ENCODE measurements at places on chromosomes 6 and 20.

GRCh38 chr6:151026041-151026663 lies 160.7 kb downstream of the MTHFD1L start:
- no peak for DNase-seq

DNA sequence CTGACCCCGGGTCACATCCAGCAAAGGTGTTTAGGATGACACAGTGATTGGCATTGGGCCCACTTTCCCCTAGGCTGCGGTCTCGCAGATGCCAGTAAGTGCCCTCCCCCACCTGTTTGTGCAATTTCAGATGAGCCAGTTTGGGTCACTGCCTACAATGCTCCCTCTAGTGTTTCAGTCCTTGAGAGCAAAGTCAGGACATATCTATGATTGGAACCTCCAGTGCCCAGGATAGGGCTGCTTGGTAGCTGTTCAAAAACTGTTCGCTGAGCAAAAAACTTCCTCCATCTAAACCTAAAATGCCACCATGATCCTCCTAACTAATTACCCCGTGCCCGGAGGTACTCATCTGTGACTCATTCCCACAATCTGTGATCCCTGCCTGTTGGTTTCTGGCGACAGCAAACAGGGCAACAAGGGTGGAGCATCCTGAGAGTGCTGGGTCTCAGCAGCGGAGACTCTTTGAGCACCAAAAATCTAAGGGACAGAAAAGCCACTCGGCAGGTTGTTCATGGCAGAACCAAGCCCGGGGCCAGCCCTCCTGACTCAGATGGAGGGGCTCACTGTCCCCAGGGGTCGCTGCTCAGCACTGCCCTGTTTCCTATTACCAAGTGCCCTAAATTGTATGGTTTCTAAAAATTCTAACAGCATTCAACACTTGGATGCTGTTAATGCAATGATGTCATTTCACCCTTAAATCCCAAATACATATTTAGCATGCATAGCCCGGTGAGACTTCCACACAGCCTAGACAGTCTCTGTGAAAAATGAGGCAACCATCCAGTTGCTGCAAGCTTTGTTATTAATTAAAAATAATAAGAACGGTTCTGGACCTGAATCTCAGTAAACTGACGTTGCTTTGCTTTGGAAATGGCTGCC lies 5.0 kb downstream of the VSX1 start:
- DNase-seq, result no peak

DNA sequence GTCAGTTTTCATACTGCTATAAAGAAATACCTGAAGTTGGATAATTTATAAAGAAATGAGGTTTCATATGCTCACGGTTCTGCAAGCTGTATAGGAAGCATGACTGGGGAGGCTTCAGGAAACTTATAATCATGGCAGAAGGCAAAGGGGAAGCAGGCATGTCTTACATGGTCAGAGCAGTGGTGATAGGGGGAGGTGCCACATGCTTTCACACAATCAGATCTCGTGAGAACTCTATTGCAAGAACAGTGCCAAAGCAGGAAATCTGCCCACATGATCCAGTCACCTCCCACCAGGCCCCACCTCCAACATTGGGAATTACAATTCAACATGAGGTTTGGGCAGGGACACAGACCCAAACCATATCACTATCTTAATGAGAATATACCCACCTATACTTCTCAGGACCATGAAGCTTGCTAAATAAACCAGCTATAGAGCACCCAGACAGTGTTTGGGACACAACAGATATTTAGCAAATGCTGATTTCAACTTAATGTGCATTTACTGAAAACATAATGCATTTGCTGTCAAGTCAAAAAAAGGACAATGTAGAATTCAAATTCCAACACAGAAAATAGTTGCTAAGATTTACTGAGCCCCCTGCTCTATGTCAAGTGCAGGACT lies 63.8 kb downstream of the TNFRSF21 start:
- no peak for DNase-seq

GRCh38 chr20:53070224-53070623 lies 98.1 kb downstream of the TSHZ2 start:
- DNase-seq, result no peak

- no peak for DNase-seq
Observed at GRCh38 chr6:160391419-160392116, 43.4 kb downstream of the SLC22A3 start.

- no peak for DNase-seq
Observed at GRCh38 chr6:72748759-72749158, 126.9 kb downstream of the KCNQ5 start.

- no peak for DNase-seq
Observed at GRCh38 chr6:42047790-42048405, 2.4 kb upstream of the TAF8 start.

GRCh38 chr20:58967652-58968429 lies 13.2 kb upstream of the NELFCD start:
- no peak for DNase-seq

GRCh38 chr6:109314313-109314712 lies 68.0 kb downstream of the CD164 start:
- no peak for DNase-seq

DNA sequence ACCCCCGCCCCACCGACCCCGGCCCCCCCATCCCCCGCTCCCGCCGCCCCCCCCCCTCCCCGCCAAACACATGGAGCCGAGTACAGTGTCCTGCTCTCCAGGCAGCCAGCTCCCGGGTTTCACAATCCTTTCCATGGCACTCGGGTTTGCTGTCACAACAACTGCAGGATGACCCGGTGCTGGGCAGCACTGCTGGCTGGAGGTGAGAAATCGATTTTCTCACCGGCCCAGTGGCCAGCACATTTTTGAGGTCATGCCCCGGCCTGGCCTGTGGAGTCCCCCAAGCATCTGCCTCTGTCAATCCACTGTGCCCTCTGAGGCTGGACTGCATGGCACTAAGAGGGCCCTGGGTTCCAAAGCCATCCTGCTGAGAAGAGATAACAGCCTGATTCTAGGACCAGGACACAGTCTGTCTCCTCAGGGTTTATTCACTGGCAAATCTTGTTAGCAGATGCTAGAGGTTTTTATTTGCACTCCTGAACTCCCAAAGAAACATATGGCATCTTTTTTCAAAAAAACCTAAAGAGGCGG lies 129.5 kb downstream of the NFATC2 start:
- DNase-seq, result no peak

DNA sequence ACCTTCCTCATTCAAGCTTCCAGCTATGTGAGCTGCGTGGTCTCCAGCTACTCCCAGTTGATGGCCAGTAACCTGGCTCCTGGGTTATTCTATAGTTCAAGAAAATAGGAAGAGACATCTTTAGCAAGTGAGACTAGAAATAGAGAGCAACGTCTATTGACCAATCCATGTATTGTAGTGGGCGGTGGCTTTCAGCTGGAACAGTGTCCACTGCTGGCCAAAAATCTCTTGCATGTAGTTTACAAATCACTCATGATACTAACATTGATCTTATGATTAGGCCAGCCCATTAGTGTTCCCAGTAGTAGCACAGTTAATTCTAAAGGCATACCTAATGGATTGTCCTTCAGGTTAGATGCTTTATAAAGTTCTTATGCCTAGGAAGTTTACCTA lies 58.9 kb upstream of the SCP2D1 start:
- DNase-seq, result no peak

- DNase-seq, result no peak
Observed at GRCh38 chr6:170423814-170424603, 117.5 kb downstream of the FAM120B start.

GRCh38 chr20:14878676-14879019 lies 541.2 kb upstream of the FLRT3 start:
- DNase-seq, result no peak

GRCh38 chr6:158475344-158476302 lies 84.3 kb upstream of the TMEM181 start:
- DNase-seq, result no peak

GRCh38 chr20:5933802-5934436 lies 16.4 kb downstream of the TRMT6 start:
- no peak for DNase-seq

DNA sequence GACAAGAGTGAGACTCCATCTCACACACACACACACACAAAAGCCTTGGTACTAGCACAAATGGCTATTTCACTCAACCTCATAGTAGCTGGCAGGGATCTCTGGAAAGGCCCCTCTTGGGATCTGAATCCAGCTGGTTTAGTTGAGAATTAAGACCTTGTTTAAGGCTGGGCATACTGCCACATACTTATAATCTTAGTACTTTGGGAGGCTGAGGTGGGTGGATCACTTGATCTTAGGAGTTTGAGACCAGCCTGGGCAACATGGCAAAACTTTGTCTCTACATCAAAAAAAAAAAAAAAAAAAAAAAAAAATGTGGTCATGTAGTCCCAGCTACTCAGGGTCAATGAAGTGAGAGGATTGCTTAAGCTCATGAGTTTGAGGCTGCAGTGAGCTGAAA lies 628.3 kb downstream of the MMUT start:
- DNase-seq, result no peak

DNA sequence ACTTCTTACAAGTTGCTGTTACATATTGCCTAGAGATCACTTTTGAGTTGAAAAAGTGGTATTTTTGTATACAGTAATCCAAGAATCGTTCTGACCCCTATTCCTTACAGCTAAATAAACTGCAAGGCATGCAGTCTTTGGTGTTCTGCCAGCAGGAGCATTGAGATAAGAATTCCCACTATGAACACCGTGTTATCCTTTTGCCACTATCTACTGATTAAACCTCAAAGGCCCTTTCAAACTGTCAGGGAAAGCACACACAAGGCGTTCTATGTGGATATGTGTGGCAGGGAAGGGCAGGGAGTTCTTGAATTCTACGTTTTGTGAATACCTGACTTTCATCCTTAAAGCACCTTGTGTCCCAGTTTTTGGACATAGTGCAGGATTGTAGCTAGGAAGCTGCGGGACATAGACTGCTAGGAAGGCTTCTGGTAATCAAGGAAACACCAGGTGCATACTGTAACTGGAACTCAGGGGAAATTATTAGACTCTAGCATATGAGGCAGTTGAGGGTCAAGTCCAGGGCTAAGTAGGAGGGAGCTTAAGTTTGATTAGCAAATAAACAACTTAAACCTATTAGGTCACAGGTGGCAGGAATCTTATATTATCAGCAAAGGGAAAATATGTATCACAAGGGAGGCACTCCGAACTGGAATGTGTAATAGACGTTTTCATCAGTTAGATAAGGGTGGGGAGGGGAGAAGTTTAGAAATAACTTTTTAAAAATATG lies 506.6 kb downstream of the RNF144B start:
- no peak for DNase-seq

DNA sequence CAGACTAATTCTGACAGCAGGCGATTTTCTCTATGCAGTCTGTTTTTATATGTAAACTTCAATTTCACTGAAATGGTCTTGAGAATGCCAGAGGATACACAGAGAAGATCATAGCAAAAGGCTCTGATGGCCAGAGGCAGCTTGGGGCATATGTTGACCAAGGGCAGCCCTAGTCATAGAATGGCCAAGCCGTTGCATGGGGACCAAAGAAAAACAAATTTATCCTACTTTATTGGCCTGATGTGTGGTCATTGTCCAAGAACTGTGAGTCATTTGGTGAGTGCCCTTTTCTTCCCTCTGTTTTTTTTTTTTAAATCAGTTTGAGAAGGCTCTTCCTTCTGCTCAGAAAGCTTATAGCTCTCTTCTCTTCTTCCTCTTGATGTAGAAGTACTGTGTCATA lies 5.8 kb downstream of the HDGFL1 start:
- DNase-seq, result no peak

- no peak for DNase-seq
Observed at GRCh38 chr6:41257369-41258195, 28.9 kb downstream of the TREM1 start.

DNA sequence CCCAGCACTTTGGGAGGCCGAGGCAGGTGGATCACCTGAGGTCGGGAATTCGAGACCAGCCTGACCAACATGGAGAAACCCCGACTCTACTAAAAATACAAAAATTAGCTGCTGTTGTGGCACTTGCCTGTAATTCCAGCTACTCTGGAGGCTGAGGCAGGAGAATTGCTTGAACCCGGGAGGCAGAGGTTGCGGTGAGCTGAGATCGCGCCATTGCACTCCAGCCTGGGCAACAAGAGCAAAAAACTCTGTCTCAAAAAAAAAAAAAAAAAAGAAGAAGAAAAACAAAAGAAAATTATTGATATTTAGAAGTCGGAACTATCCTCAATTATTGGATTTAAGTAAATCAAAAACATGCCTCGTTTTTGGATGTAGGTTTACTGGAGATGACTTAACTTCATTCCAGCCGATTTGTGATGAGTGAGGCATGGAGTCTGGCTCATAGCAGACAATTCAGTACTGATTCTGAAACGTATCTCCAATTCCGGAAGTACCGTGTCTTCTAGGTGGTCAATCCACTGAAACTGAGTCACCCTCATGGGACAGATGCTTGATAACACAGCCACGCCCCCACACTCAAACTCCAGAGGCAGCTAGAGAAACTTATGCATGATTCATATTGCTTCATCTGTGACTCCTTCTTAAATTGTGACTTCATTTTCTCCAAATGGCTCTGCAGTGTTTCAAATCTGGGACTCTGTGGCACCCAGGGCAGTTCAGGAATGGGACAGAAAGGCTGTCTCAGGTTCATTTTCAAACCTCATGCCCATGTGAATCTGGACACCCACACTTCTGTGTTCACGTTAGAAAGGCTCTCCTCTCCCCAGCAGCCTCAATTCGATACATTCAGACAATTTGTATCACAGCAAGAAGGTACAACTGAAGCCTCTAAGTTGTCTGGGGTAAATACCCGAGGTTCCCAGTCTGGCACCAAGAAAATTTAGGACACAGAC lies 110.4 kb upstream of the ARMC2 start:
- DNase-seq, result no peak

DNA sequence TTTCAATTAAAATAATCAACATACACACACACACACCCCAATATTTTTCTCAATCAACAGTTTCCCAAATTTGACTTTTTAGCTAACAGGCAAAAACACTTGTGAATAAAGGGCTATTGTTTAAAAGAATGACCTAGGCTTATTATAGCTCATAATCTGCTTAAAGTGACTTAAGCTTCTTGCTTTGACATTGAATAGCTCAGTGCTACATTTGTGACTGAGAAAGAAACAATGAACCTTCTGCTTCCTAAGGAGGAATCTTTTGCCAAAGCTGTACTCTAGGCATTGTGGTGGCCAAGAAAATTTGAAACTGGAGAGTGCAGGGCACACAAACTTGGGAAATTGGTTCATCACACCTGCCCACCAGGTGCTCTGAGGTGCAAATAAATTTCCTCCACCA lies 282.0 kb downstream of the SYNE1 start:
- DNase-seq, result no peak

DNA sequence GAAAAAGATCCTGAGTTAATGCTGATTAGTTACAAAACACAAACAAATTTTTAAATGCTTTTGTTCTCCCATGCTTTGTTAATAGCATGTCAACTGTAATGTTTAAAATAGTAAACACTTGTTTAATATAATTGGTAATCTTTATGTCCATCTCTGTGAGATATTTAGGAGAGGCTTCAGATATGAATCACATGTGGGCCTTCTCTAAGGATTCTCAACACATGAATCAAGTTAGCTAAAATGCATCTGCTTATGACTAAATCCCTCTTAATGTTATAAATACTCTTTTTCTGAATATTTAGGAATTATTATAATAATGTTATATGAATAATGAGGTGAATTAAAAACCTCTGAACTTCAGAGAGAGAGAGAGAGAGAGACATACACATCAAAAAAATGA lies 345.9 kb upstream of the MANEA start:
- DNase-seq, result no peak

GRCh38 chr20:32979201-32979998 lies 24.8 kb downstream of the SUN5 start:
- DNase-seq, result no peak

- DNase-seq, result no peak
Observed at GRCh38 chr20:46637020-46637419, 14.2 kb downstream of the SLC13A3 start.
